Activated naive CD8-positive, alpha-beta T cell treated with anti-CD3 and anti-CD28 coated beads, Interleukin-2, amount 50 U/mL, for 24 hours (primary cell): ENCODE measurements at places on chromosomes 13 and 19.
A peak's percentile ranks its signal among the peaks of the same experiment; 100 is the strongest.

DNA sequence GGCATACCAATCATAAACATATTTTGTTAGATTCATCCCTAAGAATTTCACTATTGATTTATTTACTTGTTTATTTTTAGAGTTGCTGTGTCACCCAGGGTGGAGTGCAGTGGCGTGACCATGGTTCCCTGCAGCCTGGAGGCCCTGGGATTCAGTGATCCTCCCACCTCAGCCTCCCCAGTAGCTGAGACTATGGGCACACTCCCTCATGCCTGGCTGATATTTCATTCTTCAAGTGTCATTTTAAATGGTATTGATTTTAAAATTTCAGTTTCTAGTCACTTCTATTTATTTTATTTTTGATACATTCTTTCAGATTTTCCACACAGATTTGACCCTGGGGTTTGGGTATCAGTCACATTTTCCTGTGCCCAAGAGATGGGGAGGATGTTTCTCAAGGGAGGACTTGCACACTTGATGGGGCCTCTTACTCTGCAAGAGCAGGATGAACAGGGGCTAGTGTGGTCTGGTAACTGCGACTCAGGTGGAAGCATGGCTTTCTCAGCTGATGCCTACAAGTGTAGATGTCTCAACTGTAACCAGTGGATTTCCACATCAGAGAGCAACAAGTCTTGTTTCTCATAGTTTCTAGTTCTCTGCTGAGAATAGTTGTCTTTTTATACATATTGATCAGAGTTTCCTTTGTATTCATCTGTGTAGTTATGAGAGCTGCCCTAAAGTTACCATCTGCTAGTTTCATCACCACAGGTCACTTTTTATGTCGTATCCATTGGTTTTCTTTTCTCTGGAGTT is 40.2 kb downstream of the CCNE1 start:
- peak; percentile 42 for DNase-seq

GRCh38 chr13:56586976-56587375 is 553.7 kb upstream of the PRR20A start:
- DNase-seq, result no peak

- DNase-seq, result no peak
Measured at GRCh38 chr19:30167976-30168635, 204.1 kb upstream of the ZNF536 start.

DNA sequence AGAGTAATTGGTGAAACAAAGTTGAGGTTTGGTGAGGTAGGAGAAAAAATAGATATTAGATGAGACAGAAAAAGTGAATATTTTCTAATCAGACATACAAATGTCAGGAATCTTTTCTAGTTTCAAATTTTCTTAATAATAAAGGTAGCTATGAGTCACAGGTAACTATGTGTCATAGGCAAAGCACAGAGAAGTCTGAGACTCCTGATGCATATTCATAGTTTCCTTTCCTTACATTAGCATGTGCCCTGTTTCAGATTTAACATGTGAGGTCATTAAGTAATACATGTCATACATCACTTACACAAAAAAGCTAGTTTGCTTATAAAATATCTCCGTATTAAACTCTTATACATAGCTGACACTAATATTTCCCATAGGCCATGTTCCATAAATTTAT is 1141.3 kb upstream of the PCDH20 start:
- no peak for DNase-seq

- DNase-seq, result no peak
Measured at GRCh38 chr13:38766799-38767198, 79.9 kb downstream of the FREM2 start.

DNA sequence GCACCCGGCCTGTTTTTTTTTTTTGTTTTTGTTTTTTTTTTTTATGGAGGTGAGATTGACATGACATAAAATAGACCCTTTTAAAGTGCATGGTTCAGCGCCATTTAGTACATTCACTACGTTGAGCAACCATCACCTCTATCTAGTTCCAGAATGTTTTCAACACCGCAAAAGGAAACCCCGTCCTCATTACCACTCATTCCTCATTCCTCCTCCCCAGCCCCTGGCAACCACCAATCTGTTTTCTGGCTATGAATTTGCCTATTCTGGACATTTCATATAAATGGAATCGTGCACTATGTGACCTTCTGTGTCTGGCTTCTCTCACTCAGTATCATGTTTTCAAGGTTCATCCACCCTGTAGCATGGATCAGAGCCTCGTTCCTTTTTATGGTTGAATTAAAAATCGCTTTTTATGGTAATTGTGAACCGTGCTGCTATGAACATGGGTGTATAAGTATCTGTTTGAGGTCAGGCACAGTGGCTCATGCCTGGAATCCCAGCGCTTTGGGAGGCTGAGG is 9.9 kb upstream of the ADGRE5 start:
- no peak for DNase-seq

DNA sequence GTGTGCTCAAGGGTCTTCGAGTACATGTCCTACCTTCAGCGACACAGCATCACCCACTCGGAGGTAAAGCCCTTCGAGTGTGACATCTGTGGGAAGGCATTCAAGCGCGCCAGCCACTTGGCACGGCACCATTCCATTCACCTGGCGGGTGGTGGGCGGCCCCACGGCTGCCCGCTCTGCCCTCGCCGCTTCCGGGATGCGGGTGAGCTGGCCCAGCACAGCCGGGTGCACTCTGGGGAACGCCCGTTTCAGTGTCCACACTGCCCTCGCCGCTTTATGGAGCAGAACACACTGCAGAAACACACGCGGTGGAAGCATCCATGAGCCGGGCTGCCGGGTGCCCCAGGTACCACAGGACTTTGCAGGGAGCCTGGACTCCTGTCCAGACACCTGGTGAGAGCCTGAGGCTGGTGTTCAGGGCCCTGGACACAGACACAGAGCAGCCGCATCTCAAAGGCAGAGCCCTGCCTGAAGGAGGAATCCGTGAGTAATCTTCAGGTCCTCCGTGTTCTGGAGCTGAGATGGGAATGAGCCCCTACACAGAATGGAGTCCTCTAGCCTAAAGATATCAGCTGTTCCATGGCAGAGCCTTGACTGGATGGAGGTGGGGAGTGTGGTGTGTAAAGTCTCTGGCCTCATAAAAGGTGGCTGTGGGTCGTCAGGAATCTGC is 1.5 kb downstream of the ZNF581 start:
- no peak for DNase-seq

DNA sequence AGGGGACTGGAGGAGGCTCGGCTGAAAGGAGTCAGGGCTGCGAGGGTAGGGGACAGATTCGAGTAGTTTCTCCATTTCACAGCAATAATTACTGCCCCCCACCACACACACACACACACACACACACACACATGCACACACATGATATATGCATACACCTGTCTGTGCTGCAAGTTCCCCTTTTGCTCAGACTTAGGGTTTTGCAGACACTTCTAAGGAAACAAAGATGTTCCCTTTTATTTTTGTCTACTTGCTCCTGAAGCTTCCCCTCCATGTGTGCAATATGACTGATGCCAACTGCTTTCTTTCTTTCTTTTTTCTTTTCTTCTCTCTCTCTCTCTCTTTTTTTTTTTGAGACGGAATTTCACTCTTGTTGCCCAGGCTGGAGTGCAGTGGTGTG is 13.4 kb downstream of the MBD3L2B start:
- DNase-seq, result no peak

DNA sequence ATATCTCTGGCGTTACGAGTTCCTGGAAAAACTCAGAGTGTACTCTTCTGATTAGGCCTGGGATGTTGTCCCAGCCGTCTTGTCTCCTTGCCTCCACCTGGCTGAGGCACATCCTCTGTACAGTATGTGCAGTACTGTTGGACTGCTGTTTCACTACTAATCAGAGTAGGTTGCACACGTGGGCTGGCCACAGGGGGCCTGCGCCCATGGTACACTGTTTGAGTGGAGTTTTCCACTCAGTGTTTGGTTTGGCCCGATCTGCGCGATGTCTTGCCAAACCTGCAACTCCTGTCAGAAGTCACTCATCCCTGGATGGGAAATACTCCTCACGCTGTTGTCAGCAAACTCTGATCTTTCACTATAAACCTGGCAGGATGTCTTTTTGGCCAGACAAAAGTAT is 189.6 kb upstream of the CSNK1A1L start:
- no peak for DNase-seq

DNA sequence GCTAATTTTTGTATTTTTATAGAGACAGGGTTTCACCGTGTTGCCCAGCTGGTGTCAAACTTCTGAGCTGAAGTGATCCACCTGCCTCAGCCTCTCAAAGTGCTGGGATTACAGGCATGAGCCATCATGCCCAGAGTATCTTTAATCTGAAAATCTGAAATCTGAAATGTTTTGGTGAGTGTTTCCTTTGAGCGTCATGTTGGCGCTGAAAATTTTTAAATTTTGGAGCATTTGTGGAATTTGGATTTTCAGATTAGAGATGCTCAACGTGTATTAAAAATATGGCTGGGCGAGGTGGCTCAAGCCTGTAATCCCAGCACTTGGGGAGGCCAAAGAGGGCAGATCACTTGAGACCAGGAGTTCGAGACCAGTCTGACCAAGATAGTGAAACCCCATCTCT is 5.1 kb upstream of the CPAMD8 start:
- no peak for DNase-seq

GRCh38 chr19:38285567-38285966 is 18.5 kb upstream of the C19orf33 start:
- no peak for DNase-seq

GRCh38 chr19:1864480-1865171 is 1.2 kb upstream of the KLF16 start:
- peak; percentile 81 for DNase-seq

DNA sequence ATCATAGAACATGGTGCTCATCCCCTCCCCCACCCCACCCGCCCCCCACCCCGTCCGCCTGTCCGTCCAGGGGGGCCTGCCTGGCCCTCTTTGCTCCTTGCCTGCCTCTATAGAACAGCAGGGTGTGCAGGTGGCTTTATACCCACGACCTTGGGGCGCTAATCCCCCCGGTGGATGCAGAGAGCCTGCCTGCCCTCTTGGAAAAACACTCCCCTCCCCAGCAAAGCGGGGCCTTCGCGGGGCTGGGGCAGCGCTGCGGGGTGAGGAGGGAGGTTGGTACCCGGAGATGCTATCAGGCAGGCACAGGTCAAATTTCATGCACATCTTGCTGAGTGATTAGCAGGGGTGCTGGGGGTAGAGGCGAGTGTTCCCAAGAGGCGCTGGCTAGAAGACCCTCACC is 21.9 kb downstream of the RFX1 start:
- DNase-seq, result no peak

GRCh38 chr19:3701200-3701599 is 932 bp upstream of the PIP5K1C start:
- DNase-seq, result no peak

GRCh38 chr13:113369881-113370280 is 6.0 kb upstream of the GRTP1 start:
- DNase-seq, result no peak

- DNase-seq, result no peak
Measured at GRCh38 chr13:75788481-75788981, 152.4 kb downstream of the LMO7 start.

DNA sequence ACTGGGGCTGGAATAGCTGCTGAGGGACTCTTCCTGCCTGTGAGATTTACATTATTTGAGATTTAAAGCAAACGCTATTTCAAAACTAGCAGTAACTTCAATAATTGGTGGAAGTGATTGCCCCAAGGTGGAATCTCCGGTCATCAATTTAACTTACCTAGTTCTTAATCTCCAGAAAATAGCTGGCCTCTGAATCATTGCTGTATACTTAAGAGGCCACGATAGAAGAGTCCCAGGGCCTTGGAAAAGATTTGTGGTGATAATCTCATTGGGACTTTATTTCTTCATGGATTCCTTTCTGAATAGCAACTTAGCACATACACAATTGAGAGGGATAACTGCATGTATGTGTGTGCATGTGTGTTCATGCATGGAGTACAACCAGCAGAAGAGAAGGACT is 120.2 kb downstream of the DNAJC15 start:
- no peak for DNase-seq

DNA sequence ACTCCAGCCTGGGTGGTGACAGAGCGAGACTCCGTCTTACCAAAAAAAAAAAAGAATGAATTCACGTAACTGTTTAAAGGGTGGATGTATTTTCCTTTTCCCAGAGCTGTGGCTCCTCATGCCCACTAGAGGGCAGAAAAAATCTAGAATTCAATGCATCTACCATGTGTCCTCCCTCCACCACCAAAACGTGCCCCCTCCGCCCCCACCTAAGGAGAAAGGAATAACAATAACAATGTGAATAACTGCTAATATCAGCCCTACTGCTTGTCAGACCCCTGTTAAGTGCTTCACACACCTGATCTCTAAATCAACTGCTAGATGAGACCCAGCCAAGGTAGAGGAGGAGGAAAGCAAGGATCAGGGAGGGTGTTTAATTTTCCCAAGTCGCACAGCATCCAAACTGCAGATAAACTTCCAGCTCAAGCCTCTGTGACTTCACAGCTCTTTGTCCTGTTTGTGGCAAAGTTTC is 20.2 kb upstream of the PNMA8B start:
- DNase-seq, result no peak

DNA sequence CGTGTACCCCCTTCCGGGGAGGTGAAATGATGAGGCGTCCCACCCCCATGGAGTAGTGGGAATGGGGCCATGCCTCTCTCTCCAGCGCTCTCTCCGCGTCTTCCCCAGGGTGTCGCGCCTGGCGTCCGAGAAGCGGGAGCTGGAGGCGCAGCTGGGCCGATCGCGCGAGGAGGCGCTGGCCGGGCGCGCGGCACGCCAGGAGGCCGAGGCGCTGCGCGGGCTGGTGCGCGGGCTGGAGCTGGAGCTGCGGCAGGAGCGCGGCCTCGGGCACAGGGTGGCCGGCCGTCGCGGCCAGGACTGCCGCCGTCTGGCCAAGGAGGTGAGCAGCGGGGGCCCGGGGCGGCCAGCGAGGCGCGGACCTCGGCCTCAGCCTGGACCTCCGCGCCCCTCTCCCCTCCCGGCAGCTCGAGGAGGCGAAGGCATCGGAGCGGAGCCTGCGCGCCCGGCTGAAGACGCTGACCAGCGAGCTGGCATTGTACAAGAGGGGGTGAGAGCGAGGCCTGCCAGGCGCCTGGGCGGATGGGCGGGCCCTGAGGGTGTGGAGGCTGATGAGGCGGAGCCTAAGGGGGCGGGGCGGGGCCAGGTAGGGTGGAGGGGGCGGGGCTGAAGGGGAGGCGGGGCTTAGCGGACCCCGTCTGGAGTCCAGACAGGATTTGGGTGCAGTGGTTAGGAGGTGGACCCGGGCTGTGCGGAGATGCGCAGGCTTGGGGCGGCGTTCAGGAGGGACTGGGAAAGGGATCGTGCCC is 7.7 kb downstream of the PGLYRP1 start:
- DNase-seq, result peak; percentile 67

DNA sequence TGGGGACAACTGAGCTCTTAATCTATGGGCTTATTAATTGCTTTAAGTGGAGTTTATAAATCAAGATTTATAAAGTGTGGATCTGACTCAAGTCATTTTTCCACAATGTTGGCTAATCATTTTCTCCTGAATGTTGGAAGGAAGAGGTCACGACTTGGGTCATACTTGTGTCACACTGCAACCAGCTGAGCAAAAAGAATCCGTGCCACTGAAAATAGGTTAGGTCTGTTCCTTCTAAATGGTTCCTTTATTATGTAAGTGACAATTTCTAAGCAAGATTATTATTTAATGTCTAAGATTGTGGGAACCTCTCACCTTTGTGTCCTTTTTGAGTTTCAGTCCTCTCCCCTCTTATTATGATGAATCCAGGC is 178.6 kb downstream of the SHISA2 start:
- DNase-seq, result no peak

GRCh38 chr19:55720214-55720746 is 17.9 kb downstream of the NLRP9 start:
- DNase-seq, result no peak

GRCh38 chr19:10593148-10593547 is 6.0 kb upstream of the AP1M2 start:
- DNase-seq, result no peak
